Stimulated activated naive CD4-positive, alpha-beta T cell (primary cell): ENCODE measurements at places on chromosomes 16 and 17.

DNA sequence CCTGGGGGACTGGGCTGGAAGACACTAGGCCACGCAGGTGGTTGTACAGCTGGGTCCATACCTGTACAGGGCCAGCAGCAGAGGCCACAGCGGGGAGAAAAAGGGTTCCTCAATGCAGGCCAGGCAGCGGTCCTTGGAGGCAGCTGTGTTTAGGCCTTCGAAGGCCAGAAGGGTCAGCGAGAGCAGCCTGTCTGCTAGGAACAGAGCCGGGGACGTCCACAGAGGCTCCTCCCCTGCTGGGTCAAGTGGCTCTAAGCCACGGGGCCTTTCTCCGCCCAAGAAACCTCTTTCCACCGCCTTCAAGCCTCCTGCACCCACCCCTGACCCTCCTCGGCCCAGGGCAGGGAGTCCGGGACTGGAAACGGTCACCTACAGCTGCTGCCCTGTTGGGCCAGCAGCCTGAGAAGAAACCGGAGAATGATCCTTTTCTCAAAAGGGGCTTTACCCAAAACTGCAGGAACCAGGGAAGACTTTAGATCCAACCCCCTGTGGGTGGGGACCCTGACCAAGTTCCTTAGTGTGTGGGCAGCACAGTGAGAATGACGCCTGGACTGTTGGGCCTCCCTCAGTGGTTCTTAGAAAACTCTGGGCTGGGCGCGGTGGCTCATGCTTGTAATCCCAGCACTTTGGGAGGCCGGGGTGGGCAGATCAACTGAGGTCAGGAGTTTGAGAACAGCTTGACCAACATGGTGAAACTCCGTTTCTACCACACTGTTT lies 8.4 kb upstream of the SPATA2L start:
- DNase-seq, result no peak

DNA sequence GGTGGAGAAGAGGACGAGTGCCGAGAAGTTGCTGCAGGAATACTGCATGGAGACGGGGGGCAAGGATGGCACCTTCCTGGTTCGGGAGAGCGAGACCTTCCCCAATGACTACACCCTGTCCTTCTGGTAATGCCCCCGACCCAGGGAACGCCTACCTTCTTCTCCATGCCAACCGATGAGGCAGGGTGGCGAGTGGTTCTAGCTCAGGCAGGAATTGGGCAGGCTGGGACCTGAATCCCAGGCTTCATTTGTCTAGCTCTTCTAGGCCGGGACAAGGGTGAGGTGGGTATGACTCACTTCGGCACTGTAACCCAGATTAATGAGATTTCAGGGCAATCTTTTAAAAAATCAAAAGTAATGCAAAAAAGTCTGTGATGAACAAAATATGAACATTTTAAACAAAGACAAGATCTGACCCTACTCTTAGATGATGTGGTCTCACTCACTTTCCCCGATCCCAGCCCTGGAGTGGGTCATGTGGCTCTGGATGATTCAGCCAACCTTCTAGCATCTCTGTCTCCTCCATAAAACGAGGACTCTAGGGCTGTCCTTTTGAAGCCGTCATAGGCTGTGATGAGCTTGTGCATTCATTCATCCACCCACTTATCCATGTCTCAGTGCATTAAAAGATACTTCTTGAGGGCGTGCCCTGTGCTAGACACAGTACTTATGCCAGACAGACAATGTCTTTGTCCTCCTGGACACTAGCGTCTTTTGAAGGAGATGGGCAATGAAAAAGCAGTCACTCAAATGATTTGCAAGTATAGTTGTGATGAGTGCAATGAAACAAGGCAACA lies 102.6 kb downstream of the SDR42E1 start:
- DNase-seq, result no peak

- no peak for DNase-seq
These were observed 2.9 kb downstream of the SRL start for GRCh38 chr16:4239020-4239419.

DNA sequence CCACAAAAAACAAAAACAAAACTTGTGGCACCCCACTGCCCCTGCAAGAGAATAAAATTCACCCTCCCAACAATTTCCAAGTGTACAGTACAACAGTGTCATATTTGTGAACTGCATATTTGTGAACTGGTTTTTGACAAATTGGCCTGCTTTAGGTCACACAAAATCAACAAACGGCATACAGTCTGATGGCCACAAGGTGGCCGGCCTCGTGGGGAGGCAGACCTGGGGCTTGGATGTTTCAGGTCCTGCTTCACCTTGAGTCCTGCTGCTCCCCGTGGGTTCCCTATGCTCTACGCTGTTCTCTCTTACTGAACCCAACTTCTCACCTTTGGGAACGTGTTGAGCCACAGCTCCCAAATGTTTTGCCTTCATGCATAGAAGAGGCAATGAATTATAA lies 102.2 kb downstream of the CDK5R1 start:
- DNase-seq, result no peak

- DNase-seq, result no peak
These were observed 20.2 kb downstream of the KNOP1 start for GRCh38 chr16:19697756-19698318.

- no peak for DNase-seq
These were observed 3.3 kb upstream of the NR1D1 start for GRCh38 chr17:40103688-40104087.

GRCh38 chr17:77802811-77803220 lies 155.7 kb upstream of the TNRC6C start:
- DNase-seq, result no peak

DNA sequence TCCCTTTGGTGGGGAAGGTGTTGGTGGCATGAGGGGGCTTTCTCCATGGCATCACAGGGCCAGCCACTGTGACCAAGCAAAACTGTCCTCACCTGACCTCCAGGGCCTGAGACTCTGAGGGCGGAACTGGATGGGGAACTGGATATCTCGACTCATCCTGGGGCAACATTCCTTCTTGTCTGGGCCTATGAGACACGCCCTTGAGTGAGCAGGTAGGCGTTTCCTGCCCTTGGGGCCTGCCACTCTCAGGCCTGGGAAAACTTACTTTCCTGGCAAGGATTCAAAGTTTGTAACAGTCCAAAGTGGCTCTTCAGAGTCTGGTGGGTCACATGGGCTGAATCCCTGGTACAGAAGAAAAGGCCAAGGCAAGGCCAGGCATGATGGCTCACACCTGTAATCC lies 9.6 kb downstream of the MT1X start:
- no peak for DNase-seq

- DNase-seq, result no peak
These were observed 4.7 kb downstream of the SERPINF1 start for GRCh38 chr17:1766382-1767135.

DNA sequence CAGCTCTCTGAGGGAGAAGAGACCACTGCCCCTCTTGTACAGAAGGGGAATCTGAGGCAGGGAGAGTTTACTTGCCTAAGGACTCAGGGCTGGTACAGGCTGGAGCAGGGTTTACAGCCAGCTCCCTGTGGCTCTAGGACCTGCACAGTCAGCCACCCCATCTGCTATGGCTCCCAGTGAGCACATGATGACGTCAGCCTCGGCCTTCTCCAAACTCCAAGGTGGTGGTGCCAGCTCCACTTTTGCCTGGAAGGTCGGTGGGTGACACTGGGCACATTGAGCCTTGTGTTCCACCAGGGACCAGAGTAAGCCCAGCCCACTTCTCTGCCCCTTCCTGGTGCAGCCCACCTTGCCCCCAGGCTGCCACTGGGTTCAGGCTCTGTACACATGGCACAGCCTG lies 202.2 kb downstream of the ENGASE start:
- no peak for DNase-seq

GRCh38 chr16:21300309-21301167 lies 22.4 kb upstream of the CRYM start:
- DNase-seq, result no peak

GRCh38 chr17:2571523-2572303 lies 21.7 kb upstream of the PAFAH1B1 start:
- DNase-seq, result no peak

- no peak for DNase-seq
These were observed 217.5 kb upstream of the CHMP6 start for GRCh38 chr17:80774146-80774545.

- no peak for DNase-seq
These were observed 19.4 kb downstream of the NQO1 start for GRCh38 chr16:69706975-69707340.

DNA sequence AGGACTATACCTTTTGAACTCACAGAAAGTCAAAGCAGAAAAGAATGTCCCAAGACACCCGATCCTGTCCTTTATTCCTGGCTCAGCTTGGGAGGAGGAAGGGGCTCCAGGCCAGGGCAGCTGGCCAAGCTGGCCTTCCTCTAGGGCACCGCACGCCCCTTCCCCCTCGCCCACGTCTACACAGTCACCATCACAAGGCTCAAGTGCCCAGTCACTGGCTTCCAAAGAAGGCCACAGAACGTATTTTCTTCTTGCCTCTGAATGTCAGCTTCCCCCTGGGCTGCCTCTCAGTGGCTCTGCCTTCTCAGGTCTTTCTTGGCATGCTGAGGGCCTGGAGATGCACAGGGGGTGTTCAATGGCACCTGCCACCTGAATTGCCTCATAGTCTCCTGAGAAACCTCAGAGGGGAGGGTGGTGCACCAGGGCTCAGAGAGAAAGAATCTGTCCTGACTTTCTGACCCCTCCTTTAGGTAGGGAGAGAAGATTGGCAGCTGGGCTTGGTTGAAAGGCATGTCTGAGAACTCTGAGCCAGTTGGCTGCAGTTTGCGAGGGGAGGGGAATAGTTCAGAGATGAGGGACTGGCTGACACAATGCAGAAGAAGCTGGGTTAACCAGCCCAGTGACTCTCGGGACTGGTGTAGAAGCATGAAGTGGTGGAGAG lies 2.1 kb downstream of the DHRS11 start:
- DNase-seq, result no peak

DNA sequence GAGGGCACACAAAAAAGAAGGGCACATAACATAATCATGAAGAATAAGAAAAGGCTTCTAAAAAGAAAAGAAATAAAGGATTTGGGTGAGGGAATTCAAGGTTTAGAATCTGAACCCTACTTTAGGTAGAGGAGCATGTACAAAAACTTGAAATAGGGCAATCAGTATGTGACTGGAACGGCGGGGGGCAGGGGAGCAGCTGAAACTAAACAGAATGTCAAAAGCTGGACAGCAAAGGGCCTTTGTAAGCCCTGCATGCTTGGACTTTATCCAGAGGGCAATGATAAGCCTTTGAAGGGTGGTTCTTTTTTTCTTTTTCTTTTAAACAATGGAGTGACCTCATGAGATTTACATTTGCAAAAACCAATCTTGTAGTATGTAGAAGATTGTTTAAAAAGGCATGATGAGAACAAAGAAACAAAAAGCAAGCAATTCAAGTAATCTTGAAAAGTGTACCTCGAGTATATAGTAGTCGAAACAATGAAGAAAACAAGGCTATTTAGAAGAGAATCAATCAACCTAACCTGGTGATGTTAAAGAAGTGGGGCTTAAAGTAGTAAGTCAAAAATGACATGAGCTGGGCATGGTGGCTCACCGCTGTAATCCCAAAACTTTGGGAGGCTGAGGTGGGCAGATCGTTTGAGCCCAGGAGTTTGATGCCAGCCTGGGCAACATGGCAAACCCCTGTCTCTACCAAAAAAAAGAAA lies 46.7 kb upstream of the ANKFY1 start:
- DNase-seq, result no peak

DNA sequence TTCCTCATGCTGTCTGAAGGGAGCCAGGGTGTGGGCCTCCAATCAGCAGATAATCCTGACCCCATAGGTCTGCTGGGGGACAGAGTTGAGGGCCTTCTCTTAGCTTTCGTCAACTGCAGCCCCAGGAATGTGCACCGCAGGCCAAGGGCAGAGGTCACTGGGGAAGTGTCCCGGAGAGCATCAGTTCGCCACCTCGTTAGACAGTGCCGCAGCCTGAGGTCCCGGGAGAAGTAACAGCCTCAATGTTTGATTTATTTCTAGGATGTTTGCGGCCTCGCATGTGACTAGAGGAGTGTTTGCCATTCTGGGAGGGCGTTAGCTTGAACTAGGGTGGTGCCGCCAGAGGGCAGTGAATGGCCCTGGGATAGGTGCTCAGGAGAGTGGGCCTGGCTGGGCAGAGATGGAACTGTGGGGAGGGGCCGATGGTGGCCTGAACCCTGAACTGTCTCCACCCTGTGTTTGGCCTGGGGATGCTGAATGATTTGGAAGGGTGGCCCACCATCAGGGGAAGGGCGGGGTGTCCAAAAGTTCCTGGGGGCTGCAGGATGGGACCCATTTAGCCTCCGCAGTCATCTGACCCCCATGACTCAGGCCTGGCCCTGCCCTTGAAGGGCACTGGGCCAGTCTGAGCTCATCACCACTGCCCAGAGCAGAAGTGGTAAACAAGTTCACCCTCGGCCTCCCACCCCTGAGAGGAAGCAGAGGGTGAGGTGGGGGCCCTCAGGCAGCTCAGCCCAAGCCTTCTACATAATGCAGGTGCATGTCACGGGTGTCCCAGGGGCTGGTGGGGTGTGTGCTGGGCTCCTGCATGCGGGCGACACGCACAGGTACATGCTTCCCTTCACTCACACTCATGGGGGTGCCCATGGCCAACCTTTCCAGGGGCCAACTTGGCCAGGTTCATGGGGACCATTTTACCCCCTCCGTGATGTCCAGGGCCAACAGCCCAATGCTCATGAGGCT lies 12.4 kb upstream of the TAC4 start:
- no peak for DNase-seq

GRCh38 chr16:5709889-5710288 lies 612.3 kb upstream of the EEF2KMT start:
- no peak for DNase-seq

- DNase-seq, result no peak
These were observed 191.1 kb downstream of the ZFHX3 start for GRCh38 chr16:72856797-72857196.

GRCh38 chr16:59324462-59324861 lies 590.3 kb upstream of the GOT2 start:
- DNase-seq, result no peak

GRCh38 chr16:29805232-29806098 lies 864 bp upstream of the MAZ start:
- peak; percentile 98 for DNase-seq

GRCh38 chr16:81723098-81723723 lies 55.9 kb upstream of the PLCG2 start:
- peak; percentile 76 for DNase-seq

DNA sequence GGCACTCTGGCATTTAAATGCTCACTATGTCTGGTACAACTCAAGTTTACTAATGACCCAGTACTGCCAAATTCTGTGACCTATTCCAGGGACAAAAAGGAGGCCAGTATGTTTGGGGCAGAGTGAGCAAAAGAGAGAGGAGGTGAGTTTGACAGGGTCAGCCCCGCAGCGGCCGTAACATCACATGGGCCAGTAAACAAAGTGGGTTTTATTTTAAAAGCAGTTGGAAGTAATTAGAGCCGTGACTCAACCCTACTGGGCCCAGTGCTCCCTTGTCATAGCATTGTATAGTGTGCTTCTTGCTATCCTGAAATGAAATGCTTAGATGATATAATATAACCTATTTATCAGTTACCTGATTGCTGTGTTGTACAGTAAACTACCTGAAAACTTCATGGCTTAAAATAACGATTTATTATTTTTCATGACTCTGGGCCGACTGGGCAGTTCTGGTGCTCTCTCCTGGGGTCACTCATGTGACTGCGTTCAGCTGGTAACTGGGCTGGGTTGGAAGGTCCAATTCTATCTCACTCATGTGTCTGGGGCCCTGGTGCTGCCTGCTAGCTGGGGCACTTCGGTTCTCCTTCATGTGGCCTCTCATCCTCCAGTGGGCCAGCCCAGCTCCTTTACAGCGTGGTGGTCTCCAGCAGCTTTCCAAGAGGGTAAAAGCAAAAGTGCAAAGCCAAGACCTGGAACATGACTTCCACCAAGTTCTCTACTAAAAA lies 27.4 kb downstream of the IQCK start:
- DNase-seq, result no peak

GRCh38 chr17:80294210-80294609 lies 33.6 kb downstream of the RNF213 start:
- no peak for DNase-seq
